Activated B cell treated with CpG ODN at 0.5 μM for 24 hours (primary cell): ENCODE measurements at places on chromosomes 1 and 21.

- no peaks in the 10 kb centered on the region for H3K36me3 ChIP-seq
- no peak for DNase-seq
- no peaks in the 10 kb centered on the region for H3K4me1 ChIP-seq
- H3K27me3 ChIP-seq, result peaks cover 16% of the 10 kb centered on the region
- no peak overlapping the region for H3K27ac ChIP-seq
- no peak overlapping the region for H3K4me3 ChIP-seq
These were observed 72.0 kb downstream of the NOS1AP start for GRCh38 chr1:162141281-162142054.

- H3K4me3 ChIP-seq, result no peak overlapping the region
- H3K36me3 ChIP-seq, result no peaks in the 10 kb centered on the region
- no peak overlapping the region for H3K27ac ChIP-seq
- peaks cover 2% of the 10 kb centered on the region for H3K27me3 ChIP-seq
- peaks cover 7% of the 10 kb centered on the region for H3K4me1 ChIP-seq
These were observed 27.2 kb upstream of the MAN1A2 start for GRCh38 chr1:117339866-117340700.

- H3K36me3 ChIP-seq, result no peaks in the 10 kb centered on the region
- H3K4me1 ChIP-seq, result no peaks in the 10 kb centered on the region
- no peak overlapping the region for H3K4me3 ChIP-seq
- H3K27ac ChIP-seq, result no peak overlapping the region
- no peak for DNase-seq
These were observed 17.1 kb downstream of the ARHGEF16 start for GRCh38 chr1:3471356-3472087.

DNA sequence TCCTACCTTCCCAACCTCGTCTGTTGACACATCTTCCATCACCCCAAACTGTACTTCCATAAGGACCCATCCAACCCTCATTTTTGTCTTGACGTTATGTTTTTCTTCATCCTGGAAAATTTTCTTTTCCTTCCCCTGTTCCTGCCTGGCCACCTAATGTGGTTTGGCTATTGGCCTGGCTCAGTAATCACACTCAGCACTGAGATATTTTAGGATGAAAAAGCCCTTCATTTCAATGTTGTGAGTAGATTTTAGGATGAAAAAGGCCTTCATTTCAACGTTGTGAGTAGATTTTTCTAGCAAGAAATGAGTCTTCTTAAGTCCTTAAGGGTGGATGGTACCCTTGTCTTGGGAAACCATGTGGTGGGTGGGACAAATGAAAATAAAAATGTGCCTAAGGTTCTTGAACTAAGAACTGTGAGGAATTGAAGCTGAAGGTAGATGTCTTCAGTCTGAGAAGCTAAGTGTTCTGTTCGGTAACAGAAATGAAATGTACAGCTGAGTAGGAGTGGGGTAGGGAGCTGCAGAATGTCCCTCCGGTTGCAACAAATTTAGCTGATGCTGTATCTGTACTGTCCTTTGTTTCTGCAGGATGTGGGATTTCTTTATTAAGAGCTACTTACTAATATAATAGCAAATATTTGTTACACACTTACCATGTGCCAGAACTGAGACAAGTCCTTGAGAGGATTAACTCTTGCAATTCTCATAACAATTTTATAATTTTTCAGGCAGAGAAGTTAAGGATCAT lies 36.1 kb downstream of the DNTTIP2 start:
- no peak overlapping the region for H3K27ac ChIP-seq
- DNase-seq, result no peak
- H3K27me3 ChIP-seq, result peaks cover 2% of the 10 kb centered on the region

- H3K27ac ChIP-seq, result no peak overlapping the region
- H3K4me3 ChIP-seq, result no peak overlapping the region
- H3K36me3 ChIP-seq, result peaks cover 2% of the 10 kb centered on the region
- H3K27me3 ChIP-seq, result no peaks in the 10 kb centered on the region
These were observed 48.5 kb downstream of the SCCPDH start for GRCh38 chr1:246772686-246773085.

DNA sequence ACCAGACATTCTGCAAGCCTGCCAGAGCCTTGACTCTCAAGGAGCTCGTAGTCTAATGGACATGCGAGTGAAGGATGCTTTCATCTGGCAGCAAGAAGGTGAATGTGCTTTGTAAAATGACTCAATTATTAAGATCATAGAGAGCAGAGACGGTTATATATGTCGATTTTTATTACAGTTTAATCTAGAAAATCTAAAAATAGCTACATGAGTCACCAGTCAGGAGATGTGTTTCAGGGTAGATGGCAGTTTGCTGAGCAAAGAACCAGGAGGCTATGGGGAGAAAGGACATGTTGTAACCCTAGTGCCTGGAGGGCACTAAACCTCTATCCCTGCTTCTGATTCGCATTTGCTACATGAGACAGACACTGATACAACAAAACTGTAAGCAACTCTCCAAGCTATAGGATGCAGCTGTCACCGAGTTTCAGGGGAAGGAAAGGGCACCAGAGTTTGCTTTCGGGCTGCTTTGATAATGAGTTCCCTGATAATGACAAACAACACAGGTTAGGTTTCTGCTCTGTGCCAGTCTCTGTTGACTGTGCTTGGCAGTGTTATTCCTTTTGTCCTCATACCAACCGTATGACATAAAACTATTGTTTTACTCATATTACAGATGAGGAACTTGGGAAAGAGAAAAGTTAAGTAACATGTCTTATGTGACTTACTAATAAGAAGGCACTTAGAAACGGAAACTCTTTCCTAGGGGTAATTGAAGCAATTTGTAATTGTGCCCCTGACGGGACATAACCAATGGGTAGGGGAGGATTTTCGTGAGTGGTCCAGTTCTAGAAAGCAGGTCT lies 43.2 kb downstream of the C1orf198 start:
- H3K4me3 ChIP-seq, result no peak overlapping the region
- peaks cover 12% of the 10 kb centered on the region for H3K27me3 ChIP-seq
- no peak for DNase-seq
- H3K4me1 ChIP-seq, result no peaks in the 10 kb centered on the region
